ENCODE measurements at places on chromosomes 2 and 18.

GRCh38 chr2:154638783-154639182, 59.7 kb upstream of the KCNJ3 start:
- no peak for DNase-seq

DNA sequence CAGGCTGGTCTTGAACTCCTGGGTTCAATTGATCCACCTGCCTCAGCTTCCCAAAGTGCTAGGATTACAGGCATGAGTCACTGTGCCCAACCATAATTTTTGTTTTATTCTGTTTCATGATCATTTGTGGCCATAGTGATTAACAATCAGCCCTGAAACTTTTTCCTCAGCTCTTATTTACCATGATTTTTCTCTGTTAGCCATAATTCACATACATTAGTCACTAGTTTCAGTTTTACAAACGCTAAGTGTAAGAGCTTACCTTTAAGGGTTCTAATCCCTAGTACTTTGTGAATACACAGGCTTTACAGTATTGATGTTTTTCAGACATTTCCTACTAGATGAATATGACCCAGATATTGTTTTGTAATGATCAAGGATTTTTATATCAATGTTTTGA, 216.1 kb downstream of the DPP4 start:
- no peak for DNase-seq

GRCh38 chr18:27404855-27405254, 219.7 kb upstream of the CHST9 start:
- DNase-seq = no peak

- no peak for DNase-seq
Observed at GRCh38 chr2:12109363-12110017, 363.1 kb downstream of the LPIN1 start.

DNA sequence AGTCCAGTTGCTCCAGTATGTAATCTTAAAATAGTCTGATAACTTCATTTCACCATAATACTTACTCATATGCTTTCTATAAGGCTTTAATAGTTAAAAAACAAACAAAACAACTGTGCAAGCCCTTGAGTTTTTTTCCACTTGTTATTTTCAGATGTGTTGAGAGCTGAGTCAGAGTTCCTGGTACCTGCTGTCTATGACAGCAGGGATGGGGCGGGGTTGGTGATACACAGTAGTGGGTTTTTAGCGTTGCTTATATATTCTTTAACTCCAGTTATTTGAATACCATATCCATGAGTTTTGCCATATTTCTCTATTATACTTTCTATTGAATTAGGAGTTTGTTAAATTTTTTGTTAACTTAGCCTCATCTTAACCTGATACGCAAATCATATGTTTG, 5.0 kb downstream of the NAPG start:
- no peak for DNase-seq

DNA sequence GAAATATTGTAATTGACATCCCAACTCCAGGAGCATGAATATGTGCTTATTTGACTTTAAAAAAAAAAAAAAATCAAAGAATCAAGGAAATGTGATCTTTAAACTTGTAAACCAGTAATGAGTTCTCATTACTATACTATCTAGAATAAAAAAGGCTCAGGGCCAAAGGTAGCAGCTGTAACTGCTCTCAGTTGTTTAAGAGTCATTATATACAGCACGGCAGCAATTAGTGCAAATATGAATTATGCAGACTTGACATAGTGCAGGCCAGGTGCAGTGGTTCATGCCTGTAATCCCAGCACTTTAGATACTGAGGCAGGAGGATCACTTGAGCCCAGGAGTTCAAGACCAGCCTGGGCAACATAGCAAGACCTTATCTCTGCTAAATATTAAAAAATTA, 125.7 kb upstream of the TTC39C start:
- DNase-seq = no peak

DNA sequence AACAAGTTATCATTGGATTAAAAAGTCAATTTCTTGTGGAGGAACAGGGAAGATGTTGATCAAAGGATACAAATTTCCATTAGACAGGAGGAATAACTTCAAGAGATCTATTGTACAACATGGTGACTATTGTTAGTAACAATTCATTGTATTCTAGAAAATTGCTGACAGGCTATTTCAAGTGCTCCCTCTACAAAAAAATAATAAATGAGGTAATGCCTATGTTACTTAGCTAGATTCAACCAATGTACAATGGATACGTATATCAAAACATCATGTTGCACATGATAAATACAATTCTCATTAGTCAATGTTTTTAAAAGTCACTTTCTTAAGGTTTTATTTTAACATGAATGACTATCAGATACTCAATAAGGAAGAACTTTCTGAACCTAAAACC, 33.5 kb downstream of the TFCP2L1 start:
- no peak for DNase-seq

- no peak for DNase-seq
Observed at GRCh38 chr2:150169237-150169629, 318.2 kb downstream of the RND3 start.
